ENCODE measurements at places on chromosomes 5 and 9. TPM values are rescaled to one million over a fixed set of nuclear protein-coding genes. Genes with fewer than 3 reads are reported as not detected.

DNA sequence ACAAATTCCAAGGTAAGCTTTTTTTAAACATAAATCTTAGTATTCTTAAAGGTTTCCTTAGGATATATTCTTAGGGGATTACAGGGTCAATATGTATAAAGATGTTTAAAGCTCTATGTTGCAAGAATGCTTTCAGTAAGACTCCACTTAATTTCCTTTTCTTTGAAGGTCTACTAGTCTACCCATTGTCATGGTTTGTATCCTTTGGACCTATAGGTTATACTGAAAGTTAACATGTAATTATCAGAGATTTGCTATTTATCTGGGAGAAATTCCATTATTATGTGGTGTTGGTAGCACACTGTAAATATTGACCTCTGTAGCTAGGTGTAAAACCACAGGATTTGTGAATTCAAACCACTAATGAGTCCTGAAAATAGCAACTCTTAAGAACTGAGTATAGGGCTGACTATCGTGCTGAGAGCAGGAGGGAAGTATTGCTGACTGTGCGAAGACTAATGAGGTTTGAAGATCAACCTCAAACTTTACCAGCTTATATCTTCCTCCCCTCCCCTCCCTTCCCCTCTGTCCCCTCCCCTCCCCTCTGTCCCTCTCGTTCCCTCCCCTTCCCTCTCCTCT is 85.6 kb downstream of the GADD45G start:
- no peak for DNase-seq

GRCh38 chr9:27212191-27212590 is 84.8 kb downstream of the EQTN start:
- peak; percentile 37 for DNase-seq

DNA sequence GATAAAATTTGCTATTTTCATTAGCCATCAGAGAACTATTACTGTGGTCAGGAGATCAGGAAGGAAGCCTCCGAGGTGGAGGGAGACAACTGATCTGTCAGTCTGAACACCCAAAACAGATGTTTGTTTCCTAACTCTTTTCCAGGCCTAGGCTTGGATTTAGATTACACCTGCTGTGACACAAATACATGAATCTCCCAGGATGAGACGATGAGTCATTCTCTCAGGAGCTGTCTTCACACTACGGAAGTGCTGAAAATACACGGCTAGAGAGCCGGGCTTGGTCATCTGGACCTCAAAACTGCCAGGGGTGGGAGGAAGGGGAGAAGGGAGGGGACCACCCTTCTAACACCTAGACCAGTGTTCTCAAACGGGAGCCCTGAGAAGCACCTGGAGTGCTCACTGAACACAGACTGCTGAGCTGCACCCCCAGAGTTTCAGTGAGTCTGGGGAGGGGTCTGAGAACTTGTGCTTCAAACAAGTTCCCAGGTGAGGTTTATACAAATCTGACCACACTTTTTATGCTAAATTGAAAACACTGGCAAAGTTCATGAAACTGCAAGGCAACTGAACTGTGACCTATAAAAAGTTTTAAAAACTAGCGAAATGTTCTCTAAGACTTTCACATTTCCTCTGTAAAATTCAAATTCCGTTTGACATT is 80.3 kb upstream of the EQTN start:
- no peak for DNase-seq

- DNase-seq = no peak
Measured at GRCh38 chr5:167128581-167128980, 1162.9 kb upstream of the WWC1 start.

DNA sequence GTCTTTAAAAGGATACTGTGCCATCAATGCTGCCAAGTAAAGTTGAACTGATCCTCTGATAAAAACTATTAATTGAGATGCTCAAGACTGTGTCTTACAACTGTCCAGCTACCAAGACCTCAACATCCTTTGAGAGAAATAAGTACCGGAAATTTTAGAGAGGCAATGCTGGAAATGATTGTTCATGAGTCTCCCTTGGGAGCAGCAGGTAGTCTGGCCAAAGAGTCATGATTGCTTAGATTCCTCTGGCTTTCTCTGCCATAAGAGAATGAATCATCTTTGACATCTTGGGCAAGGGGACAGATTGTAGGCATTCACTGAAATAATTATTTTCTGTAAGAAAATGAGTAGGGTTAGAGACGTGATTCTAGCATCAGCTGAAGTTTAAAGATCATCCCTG is 466.6 kb upstream of the DAB2 start:
- DNase-seq = no peak

DNA sequence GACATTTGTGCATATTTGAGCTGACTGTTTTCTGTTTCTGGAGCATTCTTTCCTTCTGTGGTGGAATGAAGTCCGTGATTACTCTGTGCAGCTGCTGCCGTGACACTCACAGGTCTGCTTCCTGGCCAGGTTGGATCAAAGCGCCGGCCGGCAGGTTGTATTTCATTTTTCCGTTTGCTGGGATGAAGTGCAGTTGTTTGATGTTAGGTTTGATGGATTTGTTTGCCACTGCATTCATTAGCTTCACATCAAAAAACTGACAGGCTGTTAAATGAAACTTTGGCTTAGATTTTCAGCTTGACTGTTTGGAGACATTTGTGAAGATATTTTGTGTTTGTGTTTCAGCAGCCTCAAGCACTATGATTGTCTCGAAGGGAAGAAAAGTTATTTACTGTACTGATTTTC is 140.1 kb downstream of the KDM4C start:
- DNase-seq = no peak

DNA sequence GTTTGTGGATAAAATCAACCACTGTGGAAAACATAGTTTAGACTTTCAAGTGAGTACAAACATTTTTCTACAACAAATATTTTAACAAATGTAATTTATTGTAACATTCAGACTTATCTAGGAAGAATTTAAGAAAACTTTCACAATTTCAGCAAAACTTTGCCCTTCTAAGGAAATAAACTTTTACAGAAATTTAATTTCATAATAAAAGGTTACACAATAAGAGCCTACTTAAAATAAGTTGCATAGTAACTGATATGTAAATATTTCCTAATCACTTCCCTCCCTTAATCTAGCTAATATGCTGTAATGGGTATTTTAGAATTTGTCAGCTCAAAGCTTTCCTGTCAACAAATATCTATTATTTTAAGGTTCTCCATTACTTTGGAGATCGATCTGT is 1899.9 kb downstream of the MAT2B start:
- no peak for DNase-seq

DNA sequence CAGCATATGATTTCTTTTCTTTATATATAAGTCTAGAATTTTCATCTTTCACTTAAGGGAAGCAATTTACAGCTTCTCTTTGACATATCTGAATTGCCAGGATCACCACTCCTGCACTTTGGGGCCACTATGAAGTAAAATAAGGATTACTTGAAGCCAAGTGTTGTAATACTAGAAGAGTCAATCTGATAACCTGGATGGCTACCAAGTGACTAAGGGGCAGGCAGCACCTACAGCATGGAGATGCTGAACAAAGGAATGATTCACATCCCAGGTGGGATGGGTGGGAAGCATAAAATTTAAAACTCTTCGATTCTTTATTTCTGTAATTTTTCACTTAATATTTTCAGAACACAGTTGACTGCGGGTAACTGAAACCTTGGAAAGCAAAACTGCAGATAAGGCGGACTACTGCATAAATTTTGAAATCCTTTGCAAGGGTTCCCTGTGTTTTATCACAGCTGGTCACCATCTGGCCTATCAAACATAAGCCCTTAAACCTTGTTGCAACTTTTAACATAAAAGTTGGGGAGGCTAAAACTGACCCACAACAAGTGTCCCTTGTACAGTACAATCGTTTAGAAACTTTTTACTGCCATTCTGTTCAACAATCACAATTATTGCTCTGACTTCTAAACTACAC is 31.2 kb downstream of the NR3C1 start:
- DNase-seq = peak; percentile 42

DNA sequence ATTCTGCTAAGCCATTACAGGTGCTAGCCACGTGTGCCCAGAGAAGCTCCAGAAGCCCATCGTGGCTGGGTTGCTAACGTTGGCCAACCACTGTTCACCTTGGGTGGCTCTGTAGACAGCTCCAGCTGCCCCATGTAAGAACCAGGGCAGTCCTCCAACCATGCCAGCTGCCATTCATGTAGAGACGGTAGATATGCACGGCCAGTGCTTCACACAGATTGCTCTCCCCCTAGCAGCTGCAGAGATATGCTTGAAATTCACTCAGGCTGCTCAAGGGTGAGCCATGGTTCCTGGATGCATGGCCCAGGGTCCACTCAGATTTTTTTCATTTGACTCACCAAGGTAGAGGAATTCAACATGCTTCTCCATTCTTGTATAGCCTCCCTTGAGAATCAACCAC is 31.0 kb downstream of the GADD45G start:
- no peak for DNase-seq

The GGTA1 gene
- polyA plus RNA-seq = not detected

The PCDHGB5 gene
- 21.1 TPM for polyA plus RNA-seq

The NR4A3 gene
- 0.37 TPM for polyA plus RNA-seq
